ENCODE measurements at places on chromosomes 4 and X. TPM values are rescaled to one million over a fixed set of nuclear protein-coding genes. Genes with fewer than 3 reads are reported as not detected.

- H3K4me3 ChIP-seq, result no peak overlapping the region
- peaks cover 7% of the 10 kb centered on the region for H3K36me3 ChIP-seq
- no peak overlapping the region for H3K27ac ChIP-seq
- peaks cover 22% of the 10 kb centered on the region for H3K4me1 ChIP-seq
- no peaks in the 10 kb centered on the region for H3K27me3 ChIP-seq
Observed at GRCh38 chr4:25837107-25837506, 25.7 kb downstream of the SEL1L3 start.

DNA sequence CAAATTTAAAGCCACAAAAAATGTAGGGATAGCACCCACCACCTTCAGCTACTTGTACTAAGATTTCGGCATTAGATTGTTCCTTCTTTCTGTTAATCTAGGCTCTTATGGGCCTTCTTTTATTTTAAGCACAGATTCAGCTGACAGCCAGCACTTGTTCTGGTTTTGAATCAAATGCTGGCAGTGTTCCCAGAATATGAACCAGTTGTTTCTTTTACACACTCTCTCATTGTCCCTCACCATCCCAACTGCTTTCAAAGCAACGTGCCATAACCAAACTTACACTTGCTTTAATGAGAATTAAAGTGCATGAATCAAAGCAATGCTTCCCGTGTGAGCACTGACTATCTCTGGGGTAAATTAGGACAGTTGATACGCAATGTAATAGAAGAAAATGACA is 744.5 kb upstream of the FAM241A start:
- H3K27me3 ChIP-seq, result no peaks in the 10 kb centered on the region
- DNase-seq, result no peak
- H3K27ac ChIP-seq, result no peak overlapping the region

Gene PFKFB1
- 1.1 TPM for total RNA-seq

DNA sequence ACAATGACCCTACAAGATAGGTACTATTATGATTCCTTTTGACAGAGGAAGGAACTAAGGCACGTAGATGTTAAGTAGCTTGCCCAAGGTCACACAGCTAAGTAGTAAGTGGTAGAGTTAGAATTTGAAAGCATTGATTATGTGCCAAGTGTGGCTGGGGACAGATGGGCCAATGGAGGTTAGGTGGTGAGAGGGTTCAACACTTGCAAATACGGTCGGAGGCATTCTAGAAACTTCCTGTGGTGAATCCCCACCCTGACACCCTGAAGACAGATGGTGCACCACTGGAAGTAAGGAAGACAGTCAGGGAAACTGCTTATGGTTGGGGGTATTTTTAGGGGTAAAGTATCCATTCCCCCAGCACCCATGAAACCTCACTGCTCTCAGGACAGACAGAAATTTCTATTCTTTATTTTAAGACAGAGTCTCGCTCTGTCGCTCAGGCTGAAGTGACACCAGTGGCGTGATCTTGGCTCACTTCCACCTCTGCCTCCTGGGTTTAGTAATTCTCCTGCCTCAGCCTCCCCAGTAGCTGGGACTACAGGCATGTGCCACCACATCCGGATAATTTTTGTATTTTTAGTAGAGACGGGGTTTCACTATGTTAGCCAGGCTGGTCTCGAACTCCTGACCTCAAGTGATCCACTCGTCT is 142.5 kb downstream of the RASL11B start:
- no peak overlapping the region for H3K27ac ChIP-seq
- no peaks in the 10 kb centered on the region for H3K27me3 ChIP-seq
- H3K4me3 ChIP-seq, result no peak overlapping the region
- H3K4me1 ChIP-seq, result peaks cover 2% of the 10 kb centered on the region
- no peak for DNase-seq
- H3K36me3 ChIP-seq, result no peaks in the 10 kb centered on the region

Gene LUZP4
- total RNA-seq, result not detected

DNA sequence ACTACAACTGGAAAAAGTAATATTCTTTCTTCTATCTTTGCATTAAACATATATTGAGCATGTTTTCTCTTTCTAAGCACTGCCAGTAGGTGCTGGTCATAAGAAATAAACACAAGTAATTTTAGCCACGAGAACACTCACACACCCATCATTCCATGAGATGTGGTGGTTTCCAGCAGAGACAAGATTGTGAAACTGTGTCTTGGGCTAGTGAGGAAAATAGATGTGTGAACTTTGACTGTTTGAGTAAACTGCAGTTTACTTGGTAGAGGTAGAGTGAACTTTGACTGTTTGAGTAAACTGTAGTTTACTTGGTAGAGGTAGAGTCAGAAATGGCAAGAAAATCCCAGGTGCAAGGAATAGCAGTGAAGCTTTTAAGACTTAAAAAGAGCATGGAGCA is 300.9 kb upstream of the HS3ST1 start:
- no peak for DNase-seq
- no peak overlapping the region for H3K27ac ChIP-seq
- H3K27me3 ChIP-seq, result no peaks in the 10 kb centered on the region
- H3K36me3 ChIP-seq, result no peaks in the 10 kb centered on the region

- peak within 1 kb of the TSS; percentile 89 for H3K4me3 ChIP-seq
- peak; percentile 77 for DNase-seq
- H3K4me1 ChIP-seq, result peaks cover 19% of the 10 kb centered on the region
- no peaks in the 10 kb centered on the region for H3K27me3 ChIP-seq
Observed at GRCh38 chrX:68433155-68433980, at the start of gene OPHN1. Gene OPHN1, minus strand, starts transcription at chrX:68433495. Its CDS starts 475 bp downstream, at chrX:68433020.

DNA sequence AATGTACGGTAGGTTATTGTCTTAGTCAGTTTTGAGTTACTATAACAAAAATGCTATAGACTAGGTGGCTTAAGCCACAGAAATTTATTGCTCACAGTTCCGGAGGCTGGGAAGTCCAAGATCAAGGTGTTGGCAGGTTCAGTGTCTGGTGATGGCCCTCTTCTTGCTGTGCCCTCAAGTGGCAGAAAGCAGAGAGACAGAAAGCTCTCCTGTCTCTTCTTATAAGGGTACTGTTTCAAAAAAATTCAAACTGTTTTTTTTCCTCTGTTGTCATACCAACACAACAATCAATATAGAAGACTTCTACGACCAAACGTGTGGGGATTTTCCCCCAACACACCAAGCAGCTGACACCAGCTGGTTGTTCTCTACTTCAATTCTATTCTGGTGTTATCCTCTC is 53.4 kb downstream of the ADGRG4 start:
- no peak overlapping the region for H3K27ac ChIP-seq
- H3K4me1 ChIP-seq, result no peaks in the 10 kb centered on the region
- no peak for DNase-seq

DNA sequence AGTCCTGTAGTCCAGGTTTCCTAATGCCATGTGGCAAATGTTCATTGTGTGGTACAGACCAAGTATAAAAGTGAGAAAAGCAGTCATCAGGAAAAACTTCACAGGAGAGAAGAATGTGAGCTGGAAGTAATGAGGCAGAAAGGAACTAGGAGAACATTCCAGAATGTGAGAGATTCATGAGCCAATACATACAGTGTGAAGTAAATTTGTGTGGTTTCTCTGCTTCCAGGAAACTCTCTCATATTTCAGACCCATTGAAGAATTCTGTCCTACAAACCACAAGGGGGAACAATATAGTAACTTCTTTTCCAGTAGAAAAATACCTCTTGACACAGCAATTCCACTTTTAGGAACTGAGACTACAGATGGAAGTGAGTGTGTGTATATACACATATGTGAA is 136.5 kb downstream of the RNF150 start:
- no peaks in the 10 kb centered on the region for H3K4me1 ChIP-seq
- no peak overlapping the region for H3K27ac ChIP-seq
- no peak overlapping the region for H3K4me3 ChIP-seq
- no peak for DNase-seq
- H3K36me3 ChIP-seq, result no peaks in the 10 kb centered on the region
- H3K27me3 ChIP-seq, result no peaks in the 10 kb centered on the region

Gene MGAT4D
- not detected for total RNA-seq

GRCh38 chr4:169925678-169926077 is 100.5 kb downstream of the MFAP3L start:
- 0 out of 2 replicates have a peak, but pooled peaks cover 2% of the 10 kb centered on the region for H3K36me3 ChIP-seq
- H3K27me3 ChIP-seq, result no peaks in the 10 kb centered on the region
- peaks cover 53% of the 10 kb centered on the region for H3K4me1 ChIP-seq
- no peak overlapping the region for H3K27ac ChIP-seq

Gene TLR3
- 1.4 TPM for total RNA-seq

Gene SLC4A4
- total RNA-seq, result 1.1 TPM

DNA sequence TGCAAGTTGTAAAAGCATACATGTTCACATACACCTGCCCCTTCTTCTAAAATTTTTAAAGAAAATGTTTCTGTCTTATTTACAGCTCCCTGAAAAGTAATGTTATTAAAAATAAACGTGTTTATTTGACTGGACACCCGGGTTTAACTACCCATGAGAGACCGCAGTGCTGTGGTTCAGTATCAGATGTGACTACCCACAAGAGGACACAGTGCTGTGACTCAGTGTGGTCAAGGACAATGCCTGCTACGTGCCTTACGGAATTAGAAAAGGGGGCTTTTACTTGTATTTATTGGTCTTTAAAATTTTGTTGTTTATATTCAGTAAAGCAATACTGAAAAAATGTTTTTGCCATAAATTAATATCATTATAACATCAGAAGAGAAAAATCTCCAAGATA is 641.4 kb downstream of the TRIML1 start:
- no peak for DNase-seq
- no peaks in the 10 kb centered on the region for H3K36me3 ChIP-seq
- H3K4me3 ChIP-seq, result no peak overlapping the region
- no peaks in the 10 kb centered on the region for H3K27me3 ChIP-seq
- H3K4me1 ChIP-seq, result peaks cover 8% of the 10 kb centered on the region

DNA sequence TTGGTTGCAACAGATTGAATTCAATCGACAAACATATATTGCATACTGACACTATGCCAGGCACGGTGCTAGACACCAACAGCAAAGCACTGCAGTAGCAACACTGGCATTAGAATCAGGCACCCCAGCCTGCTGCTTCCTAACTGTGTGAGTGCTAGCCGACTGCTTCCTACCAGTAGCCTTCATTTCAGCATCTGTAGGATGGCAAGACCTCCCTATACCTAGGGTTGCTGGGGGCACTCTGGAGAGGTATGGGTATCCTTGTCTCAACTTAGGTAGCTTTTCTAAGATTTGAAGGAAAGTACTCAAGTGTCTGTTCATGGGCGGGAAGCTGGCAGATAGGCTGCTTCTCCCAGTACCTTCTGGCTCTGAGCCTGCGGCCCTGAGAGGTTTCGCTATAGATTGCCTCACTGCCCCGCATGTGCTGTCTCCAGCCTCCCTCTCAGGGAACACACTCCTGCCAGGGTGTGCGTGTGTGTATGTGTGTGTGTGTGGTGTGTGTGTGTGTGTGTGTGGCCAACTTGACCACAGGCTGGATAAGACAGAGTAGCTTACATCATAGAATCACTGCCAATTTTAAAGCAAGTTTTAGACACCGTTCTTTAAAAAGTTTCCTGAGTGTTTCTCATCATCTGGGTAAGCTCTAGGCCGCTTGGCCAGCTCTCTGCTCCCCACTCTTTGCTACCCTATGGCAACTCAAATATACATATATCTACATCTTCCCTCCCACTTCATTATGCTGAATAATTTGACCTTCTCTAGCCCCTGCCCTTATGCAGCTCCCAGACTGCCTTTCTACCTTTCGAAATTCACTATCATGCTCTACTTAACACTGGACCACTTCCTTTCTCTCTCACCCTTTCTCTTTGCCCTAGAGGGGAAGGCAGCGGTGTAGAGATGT is 97.0 kb upstream of the PJA1 start:
- peaks cover 17% of the 10 kb centered on the region for H3K4me1 ChIP-seq
- no peak overlapping the region for H3K27ac ChIP-seq
- H3K4me3 ChIP-seq, result no peak overlapping the region
- DNase-seq, result no peak
- no peaks in the 10 kb centered on the region for H3K36me3 ChIP-seq
- H3K27me3 ChIP-seq, result peaks cover 98% of the 10 kb centered on the region

- no peak for DNase-seq
- H3K4me3 ChIP-seq, result no peak overlapping the region
- H3K27me3 ChIP-seq, result no peaks in the 10 kb centered on the region
- no peak overlapping the region for H3K27ac ChIP-seq
- no peaks in the 10 kb centered on the region for H3K36me3 ChIP-seq
- H3K4me1 ChIP-seq, result peaks cover 6% of the 10 kb centered on the region
Observed at GRCh38 chrX:19956306-19956705, 34.6 kb downstream of the BCLAF3 start.

DNA sequence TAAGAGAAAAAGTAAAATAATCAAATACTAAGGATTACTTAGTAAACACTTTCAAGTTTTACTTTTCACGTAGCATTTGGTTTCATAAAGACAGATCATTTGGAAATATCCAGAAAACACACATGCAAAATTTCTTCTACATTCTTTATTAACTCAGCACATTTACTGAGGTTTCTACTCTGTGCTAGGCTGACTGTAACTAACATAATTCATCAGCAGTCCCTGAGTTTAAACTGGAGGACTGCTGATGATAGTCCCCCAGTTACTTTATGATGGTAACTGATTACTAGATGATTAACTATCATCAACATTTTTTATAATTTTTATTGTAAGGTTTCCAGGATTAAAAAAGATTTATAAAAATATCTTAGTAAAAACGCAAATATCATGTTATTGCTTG is 12.3 kb downstream of the LEF1 start:
- no peak for DNase-seq
- no peak overlapping the region for H3K27ac ChIP-seq
- no peaks in the 10 kb centered on the region for H3K36me3 ChIP-seq
- peaks cover 26% of the 10 kb centered on the region for H3K4me1 ChIP-seq
- no peak overlapping the region for H3K4me3 ChIP-seq

GRCh38 chr4:174538123-174538875 is 16.0 kb upstream of the HPGD start:
- no peaks in the 10 kb centered on the region for H3K36me3 ChIP-seq
- no peaks in the 10 kb centered on the region for H3K4me1 ChIP-seq
- H3K4me3 ChIP-seq, result no peak overlapping the region
- H3K27ac ChIP-seq, result no peak overlapping the region
- no peak for DNase-seq

DNA sequence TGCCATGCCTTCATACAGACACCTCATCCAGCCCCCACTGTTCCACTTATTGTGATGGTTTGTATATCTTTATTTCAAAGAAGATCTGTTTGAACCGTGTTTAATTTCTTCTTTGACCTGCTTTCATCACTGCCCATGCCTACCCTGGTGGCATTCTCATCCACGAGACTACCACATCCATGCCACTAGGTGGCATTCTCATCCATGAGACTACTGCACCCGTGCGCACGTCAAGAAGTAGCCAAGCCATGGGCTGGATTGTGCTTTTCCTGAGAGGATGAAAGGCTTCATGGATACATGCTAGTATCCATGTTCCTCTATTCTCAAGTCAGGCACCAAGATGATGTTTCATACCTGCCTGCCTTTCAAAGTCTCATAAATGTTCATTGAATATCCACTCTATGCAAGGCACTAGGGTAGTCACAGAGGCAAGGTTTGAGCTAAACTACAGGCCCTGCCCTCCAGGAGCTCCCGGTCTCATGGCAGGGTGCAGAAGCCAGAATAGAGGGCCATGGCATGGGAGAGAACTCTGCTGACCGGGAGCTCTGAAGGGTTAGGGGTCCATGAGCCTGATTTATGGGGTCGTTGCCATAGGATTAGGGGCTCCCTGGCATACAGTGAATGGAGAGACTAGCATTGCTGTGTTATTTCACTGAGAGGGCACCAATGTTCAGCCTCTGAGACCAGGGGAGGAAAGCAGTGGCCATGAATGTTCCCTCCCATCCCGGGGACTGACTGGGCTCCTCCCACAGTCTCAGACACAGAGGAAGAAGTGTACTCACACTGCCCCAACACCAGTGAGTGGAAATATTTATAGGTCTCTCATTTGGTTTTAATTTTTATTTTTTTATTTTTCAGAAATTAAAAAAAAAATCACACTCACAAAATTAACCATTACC is 24.8 kb upstream of the EOLA2 start:
- H3K4me3 ChIP-seq, result no peak overlapping the region
- DNase-seq, result peak; percentile 24
- no peaks in the 10 kb centered on the region for H3K27me3 ChIP-seq
- H3K4me1 ChIP-seq, result no peaks in the 10 kb centered on the region
- peaks cover 14% of the 10 kb centered on the region for H3K36me3 ChIP-seq

All from WTC11 (cell line).